ENCODE measurements at places on chromosomes 4 and X. TPM values are rescaled to one million over a fixed set of nuclear protein-coding genes. Genes with fewer than 3 reads are reported as not detected.

WDR17 gene
- 2.4 TPM for total RNA-seq

GRCh38 chr4:55904576-55904975, 44.2 kb upstream of the CEP135 start:
- no peak for DNase-seq

GRCh38 chr4:129129143-129129542, 33.2 kb downstream of the C4orf33 start:
- no peak for DNase-seq

- no peak for DNase-seq
These were observed 888.2 kb downstream of the RAB28 start for GRCh38 chr4:12595986-12596385.

MTMR8 gene
- total RNA-seq, result 16.2 TPM

NALF2 gene
- 0.51 TPM for total RNA-seq

DNA sequence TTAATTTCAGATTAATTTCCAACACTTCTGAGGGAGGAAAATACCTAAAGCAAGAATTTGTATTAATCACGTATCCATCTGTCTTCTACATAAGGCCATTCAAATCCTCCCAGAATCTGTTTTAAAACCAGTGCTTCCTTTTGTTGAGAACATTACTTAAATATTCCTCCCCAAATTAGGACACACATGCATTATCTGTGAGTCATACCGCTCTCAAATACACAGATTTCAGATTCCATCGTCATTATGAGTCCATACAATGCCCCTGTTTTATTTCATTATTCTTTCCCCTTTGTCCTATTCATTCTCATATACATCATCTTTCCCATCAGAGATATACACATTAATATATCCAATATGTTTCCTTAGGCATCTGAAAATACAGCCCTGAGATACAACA, 57.3 kb upstream of the PRSS12 start:
- no peak for DNase-seq

GRCh38 chrX:19440713-19441112, 74.6 kb downstream of the MAP3K15 start:
- DNase-seq, result peak; percentile 1

GRCh38 chr4:8704632-8705031, 112.1 kb downstream of the CPZ start:
- no peak for DNase-seq

Measured in mucosa of descending colon (tissue), 3 donors.